Fibroblast of skin of left biceps (primary cell): ENCODE measurements at places on chromosomes 6 and 20.

GRCh38 chr20:57480444-57481160 lies 44.3 kb downstream of the CTCFL start:
- DNase-seq, result no peak

DNA sequence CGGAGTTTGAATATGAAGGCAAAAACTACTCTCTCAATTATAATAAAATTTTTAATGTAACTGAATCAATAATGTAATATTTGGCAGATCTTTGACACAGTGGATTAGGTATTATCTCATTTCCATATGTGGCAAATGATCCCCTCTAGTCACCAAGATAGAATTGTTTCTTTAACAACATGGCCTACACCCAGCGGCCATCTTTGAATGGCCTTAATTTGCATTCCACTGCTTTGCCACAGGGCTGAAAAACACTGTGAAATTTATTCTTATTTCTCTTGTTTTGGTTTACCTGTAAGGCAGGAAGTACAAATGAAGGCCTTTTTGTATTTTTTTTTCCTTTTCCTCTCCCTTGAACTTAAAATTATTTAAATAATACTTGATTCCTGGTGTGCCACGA lies 162.6 kb upstream of the SCGN start:
- DNase-seq, result no peak

- DNase-seq, result no peak
These were observed 93.7 kb downstream of the DST start for GRCh38 chr6:56549014-56549413.

DNA sequence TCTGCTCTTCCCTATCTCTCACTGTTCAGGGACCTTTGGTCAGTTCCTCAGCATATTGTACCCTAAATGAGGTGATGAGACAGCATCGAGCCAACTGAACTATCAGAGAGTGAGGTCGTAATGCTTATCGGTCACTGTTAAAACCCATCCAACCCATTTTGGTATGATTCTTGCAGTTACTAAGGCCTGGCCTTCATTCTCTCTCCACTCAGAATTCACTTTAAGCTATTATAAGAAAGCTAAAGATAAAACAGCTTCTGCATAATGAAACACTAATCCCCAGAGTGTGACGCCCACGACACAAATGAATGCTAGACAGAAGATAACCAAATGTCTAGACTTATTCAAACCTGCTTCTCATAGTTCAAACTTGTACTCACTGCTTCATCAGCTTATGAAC lies 175.8 kb downstream of the GMPR start:
- no peak for DNase-seq

- DNase-seq, result no peak
These were observed 792.9 kb downstream of the EYS start for GRCh38 chr6:64914124-64914523.

- no peak for DNase-seq
These were observed 68.9 kb upstream of the TBXT start for GRCh38 chr6:166236596-166236995.
